ENCODE measurements at places on chromosomes 1 and 21.

DNA sequence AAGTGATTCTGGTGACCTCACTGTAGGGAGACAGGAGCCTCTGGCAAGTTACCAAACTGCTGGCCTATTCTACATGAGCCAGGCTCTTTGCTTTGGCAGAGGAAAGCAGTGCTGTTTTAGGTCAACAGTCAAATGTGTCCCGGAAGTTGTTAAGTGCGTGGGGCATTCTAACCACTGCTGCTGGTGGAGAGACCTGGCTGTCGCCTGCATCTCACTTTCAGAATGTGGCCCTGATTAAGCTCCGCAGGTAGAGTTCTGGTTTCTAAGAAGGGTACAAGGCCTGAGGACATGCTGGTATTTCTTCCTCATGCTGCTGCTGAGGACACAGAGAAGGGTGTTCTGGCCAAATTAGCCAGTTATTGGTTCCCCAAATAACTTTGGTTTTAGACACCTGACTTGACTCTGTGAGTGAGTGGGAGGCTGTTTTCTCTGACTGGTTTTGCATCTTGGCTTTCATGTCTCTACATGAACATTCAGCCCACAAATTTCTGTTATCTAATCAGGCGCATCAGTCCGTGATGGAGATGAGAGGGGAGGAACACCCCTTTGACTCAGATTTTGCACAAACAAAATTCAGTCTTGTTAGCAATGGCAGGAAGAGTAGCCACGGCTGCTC is 120.8 kb downstream of the LMO4 start:
- peak; percentile 11 for DNase-seq

GRCh38 chr1:100142343-100142742 is 9.4 kb downstream of the TRMT13 start:
- DNase-seq, result no peak

GRCh38 chr1:93501399-93501798 is 53.5 kb downstream of the FNBP1L start:
- no peak for DNase-seq

DNA sequence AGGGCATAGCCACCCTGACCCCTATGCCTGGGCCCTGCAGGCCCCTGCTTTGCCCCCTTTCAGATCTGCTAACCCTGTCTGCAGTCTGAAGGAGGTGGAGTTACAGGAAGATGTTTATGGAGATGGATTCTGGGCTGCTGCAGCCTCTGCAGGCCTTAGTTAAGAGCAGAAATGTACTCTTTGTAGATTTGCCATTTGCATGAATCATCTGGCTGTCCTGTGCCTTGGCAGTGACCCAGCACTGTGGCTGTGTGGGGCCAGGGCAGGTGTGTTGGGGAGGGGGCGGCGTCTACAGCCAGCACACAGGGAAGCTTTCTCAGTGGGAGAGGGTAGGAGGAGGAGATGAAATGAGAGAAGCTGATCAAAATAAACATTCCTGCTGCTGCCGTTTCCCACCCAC is 867.3 kb downstream of the PLA2G4A start:
- no peak for DNase-seq

DNA sequence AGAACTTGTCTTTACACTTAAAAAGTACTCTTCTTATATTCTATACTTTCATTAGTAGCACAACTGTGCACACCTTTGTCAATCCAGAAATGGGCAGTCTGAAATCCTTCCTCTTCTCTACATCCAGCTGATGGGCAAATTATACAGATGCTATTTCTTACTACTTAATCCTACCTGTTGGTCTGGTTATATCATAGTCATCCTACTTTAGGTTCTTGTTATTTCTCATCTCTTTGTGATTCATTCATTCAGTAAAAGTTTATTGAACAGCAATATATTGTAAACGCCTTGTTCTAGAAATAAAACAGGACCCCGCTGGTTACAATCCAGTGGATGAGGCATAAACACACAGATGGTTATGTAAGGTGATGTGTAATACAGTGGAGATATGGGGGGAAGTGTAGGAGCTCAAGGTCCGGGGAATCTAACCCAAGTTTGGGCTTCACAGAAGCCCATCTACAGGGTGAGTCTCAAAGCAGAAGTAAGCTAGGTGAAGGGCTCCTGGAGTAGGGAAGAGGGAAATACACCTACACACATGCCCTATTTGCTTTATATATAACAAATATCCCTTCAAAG is 11.8 kb upstream of the FUBP1 start:
- no peak for DNase-seq

- no peak for DNase-seq
Observed at GRCh38 chr1:230878591-230878990, 10.3 kb upstream of the C1orf198 start.
